ENCODE measurements at places on chromosomes 3 and 15.
A peak's percentile ranks its signal among the peaks of the same experiment; 100 is the strongest.

- DNase-seq: no peak
These were observed 279.3 kb upstream of the CTNNB1 start for GRCh38 chr3:40920041-40920440.

DNA sequence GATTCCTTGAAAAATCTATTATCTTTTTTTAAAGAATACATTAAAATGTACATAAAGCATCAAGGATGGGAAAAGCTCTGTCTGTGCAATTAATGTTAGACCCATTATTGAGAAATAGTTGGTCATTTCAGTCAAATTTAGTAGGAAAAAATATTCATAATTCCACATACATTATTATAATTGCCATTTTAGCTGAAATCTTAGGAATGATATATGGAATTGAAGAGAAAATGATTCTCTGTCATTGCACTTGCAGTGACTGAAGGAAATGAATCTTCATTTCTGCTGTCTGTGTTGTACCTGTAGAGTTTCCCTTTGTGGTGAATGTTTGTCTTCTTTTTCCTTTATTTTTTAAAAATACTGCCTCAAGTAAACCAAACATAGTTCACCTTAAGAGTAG, 473.9 kb downstream of the C3orf38 start:
- no peak for DNase-seq

- DNase-seq: peak; percentile 10
These were observed 641 bp downstream of the OPA1 start for GRCh38 chr3:193593668-193594030.

GRCh38 chr15:95017666-95018328, 786.4 kb downstream of the MCTP2 start:
- DNase-seq: no peak

- no peak for DNase-seq
These were observed 82.8 kb downstream of the PLXNA1 start for GRCh38 chr3:127065561-127066290.
